ENCODE measurements at places on chromosomes 2 and 18. TPM values are rescaled to one million over a fixed set of nuclear protein-coding genes. Genes with fewer than 3 reads are reported as not detected.

The TBC1D8 gene
- total RNA-seq: 7.5 TPM

The EGR4 gene
- total RNA-seq: not detected

The PJVK gene
- 1.4 TPM for total RNA-seq

The PLCL1 gene
- 0.58 TPM for total RNA-seq

The DES gene
- 83.3 TPM for total RNA-seq

The AOX1 gene
- total RNA-seq: 116 TPM

The DYSF gene
- 0.58 TPM for total RNA-seq

The SANBR gene
- total RNA-seq: 6.7 TPM

The TTC21B gene
- 7.8 TPM for total RNA-seq

The SLC4A5 gene
- not detected for total RNA-seq

The AGXT gene
- total RNA-seq: not detected

The KCNG3 gene
- total RNA-seq: not detected

The ASXL3 gene
- not detected for total RNA-seq

The CCDC102B gene
- 1.4 TPM for total RNA-seq

The LBH gene
- 8.9 TPM for total RNA-seq

The DSG1 gene
- not detected for total RNA-seq

The RFX8 gene
- 1.8 TPM for total RNA-seq

The COLEC12 gene
- 0.29 TPM for total RNA-seq

The DSG2 gene
- 15.6 TPM for total RNA-seq

The MAP3K20 gene
- 47.9 TPM for total RNA-seq

The XIRP2 gene
- not detected for total RNA-seq

The SGO2 gene
- 9.8 TPM for total RNA-seq

The C2orf80 gene
- total RNA-seq: not detected

The C1QL2 gene
- not detected for total RNA-seq

The IL36G gene
- not detected for total RNA-seq

The PLEK gene
- total RNA-seq: not detected

The HOXD12 gene
- not detected for total RNA-seq

The PPP1R1C gene
- not detected for total RNA-seq

The SERPINB4 gene
- total RNA-seq: not detected

The DUSP2 gene
- total RNA-seq: 3.5 TPM

The PROKR1 gene
- not detected for total RNA-seq

The MARCO gene
- total RNA-seq: not detected

The LINC00305 gene
- not detected for total RNA-seq

The CROCC2 gene
- 0.35 TPM for total RNA-seq

The VIL1 gene
- total RNA-seq: not detected

The LHCGR gene
- total RNA-seq: not detected

The C2orf92 gene
- total RNA-seq: 0.35 TPM

The GREB1 gene
- total RNA-seq: 0.18 TPM

The CAVIN2 gene
- total RNA-seq: 13.0 TPM

The FAM228A gene
- not detected for total RNA-seq

The FSIP2 gene
- total RNA-seq: under 0.01 TPM

The STON1 gene
- total RNA-seq: 19.7 TPM

The MYOM1 gene
- total RNA-seq: not detected

The CRYGC gene
- not detected for total RNA-seq

The MDH1 gene
- total RNA-seq: 277 TPM

The PLEKHM3 gene
- 4.6 TPM for total RNA-seq

The FOXI3 gene
- total RNA-seq: not detected

The CEBPZOS gene
- 21.3 TPM for total RNA-seq

The RAB27B gene
- 34.6 TPM for total RNA-seq
